ENCODE measurements at places on chromosomes 11 and 22. TPM values are rescaled to one million over a fixed set of nuclear protein-coding genes. Genes with fewer than 3 reads are reported as not detected.
A peak's percentile ranks its signal among the peaks of the same experiment; 100 is the strongest.

The SCUBE1 gene
- total RNA-seq, result 0.08 TPM

The PARVG gene
- 32.5 TPM for total RNA-seq

The TEX54 gene
- total RNA-seq, result 0.63 TPM

The SBF2 gene
- 3.0 TPM for total RNA-seq

- DNase-seq, result no peak
These were observed 219.1 kb upstream of the ARHGAP42 start for GRCh38 chr11:100467821-100468508.

DNA sequence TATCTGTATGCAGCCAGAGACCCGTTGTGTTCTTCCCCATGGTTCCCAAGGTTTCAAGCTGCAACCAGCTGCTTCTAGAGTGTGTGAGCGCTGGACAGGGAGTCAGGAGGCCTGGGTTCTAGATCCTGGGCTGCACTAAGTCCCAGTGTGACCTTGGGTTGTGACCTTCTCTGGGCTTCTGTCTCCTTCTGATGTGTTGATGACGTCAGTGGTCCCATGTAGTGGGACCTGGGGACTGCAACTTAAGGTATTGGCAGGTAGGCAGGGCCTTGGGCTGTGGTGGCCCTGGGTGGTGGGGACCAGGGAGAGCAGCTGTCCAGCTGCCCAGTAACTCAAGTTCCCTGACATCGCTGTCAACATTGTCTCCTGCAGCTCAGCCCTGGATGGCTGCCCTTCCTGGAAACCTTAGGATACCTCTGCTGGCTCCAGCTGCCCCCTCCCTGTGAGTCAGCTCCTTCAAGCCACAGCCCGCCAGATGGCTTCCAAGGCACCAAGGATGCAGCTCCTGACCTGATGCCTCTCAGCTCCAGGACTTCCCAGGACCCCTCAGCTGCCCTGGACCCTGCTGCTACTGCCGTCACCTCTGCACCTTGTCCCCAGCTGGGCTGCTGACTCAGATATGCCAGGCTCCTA, 1.3 kb upstream of the PVALB start:
- no peak for DNase-seq

DNA sequence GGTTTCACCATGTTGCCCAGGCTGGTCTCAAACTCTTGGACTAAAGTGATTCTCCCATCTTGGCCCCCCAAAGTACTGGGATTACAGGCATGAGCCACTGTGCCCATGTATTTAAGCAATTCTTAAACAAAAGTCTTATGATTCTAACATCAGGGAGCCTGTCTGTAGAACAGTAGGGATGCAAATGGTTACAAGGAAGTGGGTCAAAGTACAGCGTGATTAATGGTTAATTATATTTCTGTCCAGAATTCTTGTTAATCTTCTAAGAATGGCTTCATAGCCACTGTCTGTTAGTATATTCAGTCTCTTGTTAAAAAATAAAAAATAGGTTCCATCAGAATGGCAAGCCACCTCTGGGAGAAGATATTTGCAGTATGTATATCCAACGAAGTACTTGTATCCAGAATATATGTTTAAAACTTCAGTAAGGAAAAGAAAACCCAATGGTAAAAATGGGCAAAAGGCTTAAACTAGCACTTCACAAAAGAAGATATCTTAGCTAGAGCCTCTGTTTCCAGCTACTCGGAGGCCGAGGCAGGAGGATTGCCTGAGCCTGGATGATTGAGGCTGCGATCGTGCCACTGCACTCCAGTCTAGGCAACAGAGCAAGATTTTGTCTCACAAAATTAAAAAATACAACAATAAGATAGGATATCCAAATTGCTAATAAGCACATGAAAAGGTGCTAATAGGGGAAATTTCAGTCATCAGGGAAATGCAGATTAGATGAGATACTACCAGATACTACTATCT, 22.9 kb downstream of the ATG13 start:
- no peak for DNase-seq

DNA sequence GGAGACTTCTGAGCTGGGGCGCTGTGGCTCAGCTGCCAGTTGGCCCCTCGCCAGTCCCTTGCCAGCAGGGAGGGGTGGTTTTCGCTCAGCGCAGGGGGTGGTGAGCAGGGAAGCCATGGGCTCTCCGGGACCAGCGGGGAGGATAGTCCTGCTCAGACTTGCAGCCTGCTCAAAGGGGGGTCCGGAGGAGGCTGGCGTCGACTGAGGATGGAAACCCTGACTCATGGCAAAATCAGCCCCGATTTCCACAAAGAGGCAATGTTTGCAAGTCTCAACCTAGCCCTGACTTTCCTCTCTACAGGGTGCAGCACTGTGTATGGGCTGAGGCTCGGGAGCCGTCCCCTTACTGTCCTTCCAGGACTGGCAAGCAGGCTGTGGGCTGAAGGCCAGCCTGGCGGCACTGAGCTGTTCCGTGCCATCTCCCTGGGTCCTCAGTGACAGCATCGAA, 35.1 kb downstream of the FBLN1 start:
- no peak for DNase-seq

DNA sequence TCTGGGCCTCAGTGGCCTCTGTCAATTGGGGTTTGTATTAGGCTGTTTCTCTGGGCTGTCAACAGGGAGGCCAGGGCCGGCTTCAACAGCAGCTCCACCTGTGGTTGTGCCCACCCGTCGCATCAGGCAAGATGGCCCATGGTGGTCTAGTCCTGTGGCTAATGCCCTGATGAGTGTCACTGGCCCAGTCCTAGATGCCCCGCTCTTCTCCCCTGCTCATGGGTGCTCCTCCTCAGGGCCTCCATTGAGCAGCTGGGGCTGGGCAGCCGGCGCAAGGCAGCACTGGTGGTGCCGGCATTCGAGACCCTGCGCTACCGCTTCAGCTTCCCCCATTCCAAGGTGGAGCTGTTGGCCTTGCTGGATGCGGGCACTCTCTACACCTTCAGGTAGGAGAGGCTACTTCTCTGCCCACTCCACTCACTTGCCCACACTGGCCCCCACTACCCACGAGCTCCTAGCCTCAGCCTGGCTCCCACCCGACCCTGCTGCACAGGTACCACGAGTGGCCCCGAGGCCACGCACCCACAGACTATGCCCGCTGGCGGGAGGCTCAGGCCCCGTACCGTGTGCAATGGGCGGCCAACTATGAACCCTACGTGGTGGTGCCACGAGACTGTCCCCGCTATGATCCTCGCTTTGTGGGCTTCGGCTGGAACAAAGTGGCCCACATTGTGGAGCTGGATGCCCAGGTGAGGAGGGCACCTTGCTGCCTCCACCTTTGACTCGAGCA, 5.4 kb downstream of the LARGE2 start:
- DNase-seq, result no peak

GRCh38 chr22:35888181-35888870, 140.3 kb downstream of the RBFOX2 start:
- DNase-seq, result no peak

GRCh38 chr22:25076336-25076735, 123.3 kb upstream of the CRYBB3 start:
- peak; percentile 42 for DNase-seq

DNA sequence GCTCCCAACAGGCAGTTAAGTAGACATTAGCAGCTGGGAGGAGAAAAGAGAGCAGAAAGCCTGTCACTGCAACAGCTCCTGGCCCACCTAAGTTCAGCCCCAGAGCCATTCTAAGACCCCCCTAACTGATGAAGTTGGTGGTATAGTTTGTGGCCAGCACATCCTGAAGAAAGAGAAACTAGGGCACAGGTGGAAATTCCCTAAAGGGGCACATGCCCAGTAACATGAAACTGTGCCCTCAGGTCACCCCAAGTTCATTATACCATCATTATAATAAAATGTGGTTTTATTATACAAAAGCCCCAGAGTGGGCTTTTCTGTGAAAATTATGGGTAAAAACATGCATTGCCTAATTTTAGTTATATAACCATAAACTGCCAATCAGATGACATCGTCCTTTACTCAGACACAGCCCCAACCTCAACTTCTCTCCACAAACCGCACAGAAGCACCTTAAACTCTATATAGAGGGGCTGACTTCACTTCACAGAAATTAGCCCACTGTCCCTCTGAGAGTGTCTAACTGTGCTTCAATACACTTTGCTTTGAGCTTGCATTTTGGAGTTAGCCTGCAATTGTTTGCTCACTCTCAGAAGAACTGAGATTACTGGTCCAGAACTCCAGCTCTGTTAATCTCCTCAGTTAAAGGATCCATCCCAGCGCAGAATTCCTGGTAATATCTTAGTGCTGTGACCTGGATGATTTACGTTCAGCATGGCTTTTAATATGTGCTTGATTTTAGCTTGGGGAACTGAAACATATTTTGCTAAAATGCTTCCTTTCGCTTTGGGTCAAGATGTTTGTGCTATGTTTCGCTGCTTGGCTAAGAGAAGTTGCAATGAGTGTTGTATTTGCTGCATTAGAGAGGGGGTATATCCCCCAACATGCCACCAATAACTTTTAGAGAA, 1.8 kb upstream of the APOL3 start:
- no peak for DNase-seq
